ENCODE measurements at places on chromosomes 4 and X. TPM values are rescaled to one million over a fixed set of nuclear protein-coding genes. Genes with fewer than 3 reads are reported as not detected.

GRCh38 chr4:15725608-15726007, 22.7 kb downstream of the BST1 start:
- H3K4me3 ChIP-seq = no peak overlapping the region
- H3K27ac ChIP-seq = no peak overlapping the region
- H3K4me1 ChIP-seq = no peaks in the 10 kb centered on the region
- no peaks in the 10 kb centered on the region for H3K27me3 ChIP-seq
- no peaks in the 10 kb centered on the region for H3K36me3 ChIP-seq
- DNase-seq = no peak

DNA sequence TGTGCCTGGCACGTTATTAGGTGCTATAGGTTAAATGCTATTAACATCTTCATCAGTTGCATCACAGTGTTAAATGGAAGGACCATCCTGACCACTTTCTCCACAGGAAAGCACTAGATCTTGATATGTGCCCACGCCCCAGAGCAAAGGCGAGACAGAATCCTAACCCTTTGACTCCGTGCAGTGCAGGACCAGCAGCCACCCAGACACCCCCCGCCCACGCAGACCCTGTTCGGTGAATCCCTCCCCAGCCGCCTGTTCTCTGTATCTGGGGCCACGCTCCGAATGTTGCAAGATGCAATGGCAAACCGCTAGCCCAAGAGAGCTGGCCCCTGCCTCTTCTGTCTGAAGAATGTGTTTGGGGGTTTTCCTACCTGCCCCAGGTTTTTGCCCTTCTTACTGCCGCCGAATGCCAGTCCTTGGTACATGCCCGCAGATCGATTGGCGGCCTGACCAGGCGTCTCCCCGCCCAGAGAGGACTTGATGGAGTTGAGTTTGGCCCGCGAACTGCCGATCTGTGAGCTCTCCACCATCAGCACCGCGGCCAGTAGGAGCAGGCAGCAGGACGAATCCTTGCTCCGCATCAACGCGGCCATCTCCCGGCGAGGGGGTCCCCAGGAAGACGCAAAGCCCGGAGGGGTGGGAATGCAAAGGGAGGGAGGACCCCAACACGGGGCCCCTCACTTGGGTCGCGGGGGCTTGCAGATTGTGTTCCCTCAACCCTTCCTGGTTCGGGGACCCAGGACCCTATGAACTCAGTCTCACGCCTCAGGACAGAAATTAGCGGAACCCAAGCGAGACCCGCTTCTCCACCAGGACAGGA, 906 bp downstream of the DKK2 start:
- peaks cover 38% of the 10 kb centered on the region for H3K4me1 ChIP-seq
- no peak overlapping the region for H3K4me3 ChIP-seq

- peaks cover 8% of the 10 kb centered on the region for H3K27me3 ChIP-seq
- H3K36me3 ChIP-seq = no peaks in the 10 kb centered on the region
- H3K27ac ChIP-seq = no peak overlapping the region
- H3K4me1 ChIP-seq = no peaks in the 10 kb centered on the region
- DNase-seq = no peak
Measured at GRCh38 chr4:3799496-3799895, 33.3 kb downstream of the ADRA2C start.

DNA sequence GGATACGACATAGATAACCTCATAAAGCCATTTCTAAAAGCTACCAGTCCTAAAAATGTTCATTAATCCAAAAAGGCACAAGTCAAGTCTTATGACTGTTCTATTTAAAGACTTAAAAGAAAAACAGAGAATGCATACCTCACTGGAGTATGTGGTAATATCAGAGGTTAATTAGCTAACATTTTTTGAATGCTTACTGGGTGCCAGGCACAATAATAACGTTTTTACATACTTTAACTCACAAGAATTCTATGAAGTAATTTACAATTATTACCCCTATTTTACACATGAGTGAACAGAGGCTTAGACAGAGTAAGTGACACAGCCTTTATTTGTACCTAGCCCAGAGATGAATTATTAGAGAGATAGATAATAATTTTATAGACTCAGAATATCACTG, 207.5 kb downstream of the PDGFC start:
- H3K36me3 ChIP-seq = no peaks in the 10 kb centered on the region
- DNase-seq = no peak
- H3K27me3 ChIP-seq = no peaks in the 10 kb centered on the region
- H3K4me1 ChIP-seq = peaks cover 7% of the 10 kb centered on the region
- H3K27ac ChIP-seq = no peak overlapping the region

GRCh38 chr4:156884183-156884582, 87.4 kb downstream of the PDGFC start:
- no peak for DNase-seq
- H3K27ac ChIP-seq = no peak overlapping the region
- no peak overlapping the region for H3K4me3 ChIP-seq
- H3K36me3 ChIP-seq = no peaks in the 10 kb centered on the region

DNA sequence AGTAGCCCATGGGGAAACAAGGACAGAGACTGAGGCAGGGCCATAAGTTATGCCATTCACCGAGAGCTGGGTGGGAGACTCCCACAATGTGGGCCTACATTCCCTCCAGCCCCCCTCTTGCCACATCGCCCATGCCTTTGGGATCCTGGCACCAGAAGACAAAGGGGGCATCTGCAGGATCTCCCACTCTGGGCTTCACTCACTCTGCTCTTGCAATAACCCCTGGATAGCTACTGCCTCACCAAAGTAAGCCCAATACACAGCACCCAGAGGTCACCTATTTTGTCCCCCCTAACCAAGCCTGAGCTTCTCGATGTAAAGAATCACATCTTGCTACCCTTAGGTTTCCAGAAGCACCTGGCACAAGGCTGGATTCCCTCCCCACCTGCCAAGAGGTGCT, 741 bp upstream of the RTL5 start:
- H3K27me3 ChIP-seq = peaks cover 10% of the 10 kb centered on the region
- DNase-seq = no peak

Gene ETFDH
- total RNA-seq = 16.0 TPM

Gene IQCM
- total RNA-seq = not detected

Data from lung (tissue), 17 donors.